Amygdala (tissue), 56 donors: ENCODE measurements at places on chromosomes 12 and 14.
A peak's percentile ranks its signal among the peaks of the same experiment; 100 is the strongest.

- no peak for DNase-seq
Observed at GRCh38 chr14:37466623-37467088, 128.4 kb downstream of the FOXA1 start.

GRCh38 chr12:40474630-40475029 is 217.6 kb upstream of the CNTN1 start:
- no peak for DNase-seq

GRCh38 chr14:102194856-102195255 is 55.2 kb downstream of the WDR20 start:
- DNase-seq = no peak

DNA sequence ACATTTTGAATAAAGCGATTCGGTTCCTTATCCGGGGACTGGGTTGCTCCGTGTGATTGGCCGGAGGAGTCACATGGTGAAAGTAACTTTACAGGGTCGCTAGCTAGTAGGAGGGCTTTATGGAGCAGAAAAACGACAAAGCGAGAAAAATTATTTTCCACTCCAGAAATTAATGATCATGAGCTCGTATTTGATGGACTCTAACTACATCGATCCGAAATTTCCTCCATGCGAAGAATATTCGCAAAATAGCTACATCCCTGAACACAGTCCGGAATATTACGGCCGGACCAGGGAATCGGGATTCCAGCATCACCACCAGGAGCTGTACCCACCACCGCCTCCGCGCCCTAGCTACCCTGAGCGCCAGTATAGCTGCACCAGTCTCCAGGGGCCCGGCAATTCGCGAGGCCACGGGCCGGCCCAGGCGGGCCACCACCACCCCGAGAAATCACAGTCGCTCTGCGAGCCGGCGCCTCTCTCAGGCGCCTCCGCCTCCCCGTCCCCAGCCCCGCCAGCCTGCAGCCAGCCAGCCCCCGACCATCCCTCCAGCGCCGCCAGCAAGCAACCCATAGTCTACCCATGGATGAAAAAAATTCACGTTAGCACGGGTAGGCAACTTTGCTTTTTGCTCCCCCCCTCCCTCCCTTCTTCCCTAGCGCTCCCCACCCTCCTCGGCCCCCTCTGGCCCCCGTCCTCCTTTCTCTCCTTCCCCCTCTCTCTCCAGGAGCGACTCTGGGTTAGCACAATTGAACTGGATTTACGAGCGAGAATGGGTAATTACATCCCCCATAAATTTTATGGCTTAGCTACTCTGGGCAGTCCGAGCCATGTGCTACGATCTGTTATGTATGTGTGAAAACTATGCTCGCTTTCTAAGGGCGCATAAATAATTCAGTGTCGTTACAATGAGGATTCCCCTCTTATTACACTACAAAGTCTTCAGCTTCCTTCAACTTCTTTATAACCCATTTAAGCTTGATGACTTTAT is at the start of gene HOXC4:
TSS of gene HOXC4 (plus strand) at position 85 of the 991 bp plus-strand sequence. CDS start at position 173, 88 bp downstream.
- no peak for DNase-seq

DNA sequence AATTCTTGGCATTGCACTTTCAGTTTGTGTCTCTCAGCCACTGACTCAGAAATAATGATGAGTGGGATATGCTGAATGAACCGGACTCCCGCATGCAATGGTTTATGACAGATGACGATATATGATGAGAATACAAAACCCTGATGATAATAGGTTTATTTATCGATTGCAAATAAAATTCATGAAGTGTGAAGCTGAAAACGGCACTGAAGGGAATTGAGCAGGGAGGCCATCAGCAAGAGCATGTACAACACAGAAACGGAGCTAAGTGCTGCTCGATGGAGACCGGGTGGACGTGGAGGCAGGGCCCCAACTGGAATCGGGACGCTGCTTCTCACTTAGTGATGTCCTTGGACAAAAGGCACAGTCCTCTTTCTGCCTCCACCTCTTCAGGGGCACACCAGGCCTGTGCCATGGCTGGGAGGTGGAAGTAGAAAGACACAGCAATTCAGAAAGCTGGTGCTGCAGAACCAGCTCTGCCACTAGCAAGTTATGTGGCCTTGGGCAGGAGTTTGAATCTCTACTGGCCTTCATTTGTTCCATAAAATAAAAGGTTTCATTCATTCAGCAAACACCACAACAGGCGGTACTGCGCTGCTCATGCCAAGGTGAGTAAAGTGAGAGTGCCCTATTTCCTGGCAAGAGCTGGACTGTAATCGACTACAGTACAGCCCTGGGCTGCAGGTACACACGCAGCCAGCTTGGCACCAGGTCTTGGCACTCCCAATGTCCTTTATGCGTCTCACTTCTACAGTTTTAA is 117.0 kb downstream of the EGLN3 start:
- no peak for DNase-seq

GRCh38 chr12:11822081-11822834 is 172.8 kb downstream of the ETV6 start:
- DNase-seq = no peak

GRCh38 chr14:83923842-83924241 is 1606.1 kb upstream of the FLRT2 start:
- no peak for DNase-seq

GRCh38 chr14:78652727-78653126 is 482.6 kb downstream of the NRXN3 start:
- DNase-seq = no peak

- no peak for DNase-seq
Observed at GRCh38 chr14:33992274-33993007, 41.6 kb upstream of the EGLN3 start.

- no peak for DNase-seq
Observed at GRCh38 chr14:54083549-54084239, 127.1 kb upstream of the BMP4 start.

DNA sequence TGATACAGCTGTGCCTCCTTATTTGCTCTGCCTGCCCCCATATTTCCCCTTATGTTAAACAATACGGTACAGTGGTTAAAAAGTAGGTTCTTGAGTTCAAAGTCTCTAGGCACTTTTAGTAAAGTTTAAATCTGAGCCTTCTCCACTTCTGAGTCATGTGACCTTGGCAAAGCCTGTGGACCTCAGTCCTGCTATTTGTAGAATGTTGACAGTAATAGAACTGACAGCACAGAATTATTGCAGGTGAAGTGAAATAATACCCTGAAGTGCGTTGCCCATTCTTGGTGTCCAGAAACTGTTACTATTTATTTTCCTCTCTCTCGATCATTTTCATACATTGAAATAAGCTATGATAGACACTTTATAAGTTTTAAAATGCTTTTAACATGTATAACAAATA is 499.7 kb downstream of the EGLN3 start:
- no peak for DNase-seq

DNA sequence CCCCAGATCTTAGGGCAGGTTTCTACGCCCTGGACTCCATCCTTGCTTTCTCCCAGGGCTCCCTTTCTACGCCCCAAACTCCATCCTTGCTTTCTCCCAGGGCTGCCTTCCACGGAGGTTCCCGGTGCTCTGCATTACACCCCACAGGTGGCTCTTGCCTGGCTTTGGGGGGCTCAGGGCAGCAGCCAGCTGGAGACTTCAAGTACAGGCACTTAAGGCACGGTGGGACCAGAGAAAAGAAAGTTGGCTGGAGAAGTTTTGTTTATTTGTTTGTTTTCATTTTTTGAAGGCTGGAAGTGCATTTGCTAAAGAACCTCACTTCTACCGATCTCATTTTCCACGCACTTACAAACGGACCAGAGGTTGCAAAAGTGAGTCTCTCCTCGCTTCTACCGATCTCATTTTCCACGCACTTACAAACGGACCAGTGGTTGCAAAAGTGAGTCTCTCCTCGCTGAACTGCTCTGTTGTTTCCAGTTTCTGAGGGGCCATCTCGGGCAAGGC is 103.8 kb upstream of the MED13L start:
- no peak for DNase-seq

DNA sequence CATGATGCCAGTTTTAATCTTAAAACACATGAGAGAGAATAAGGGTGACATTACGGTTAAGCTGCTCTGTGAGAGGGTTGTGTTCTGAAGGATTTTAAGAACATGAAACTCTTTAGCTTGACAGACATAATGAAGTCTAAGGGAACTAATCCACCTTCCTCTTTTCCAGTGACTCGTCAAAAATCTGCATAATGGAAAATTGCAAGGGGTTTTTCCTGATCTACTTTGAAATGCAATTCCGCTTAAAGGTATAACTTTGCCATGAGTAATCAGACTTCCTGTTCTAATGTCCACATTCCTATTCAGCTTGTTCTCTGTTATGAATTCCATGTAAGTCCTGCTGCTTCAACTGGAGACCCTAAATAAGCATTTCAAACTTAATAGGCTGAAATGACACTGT is at the start of gene ZNF705A:
TSS of gene ZNF705A (plus strand) at position 171 of the 400 bp plus-strand sequence. CDS start 15,611 bp downstream, outside the sequence.
- no peak for DNase-seq

DNA sequence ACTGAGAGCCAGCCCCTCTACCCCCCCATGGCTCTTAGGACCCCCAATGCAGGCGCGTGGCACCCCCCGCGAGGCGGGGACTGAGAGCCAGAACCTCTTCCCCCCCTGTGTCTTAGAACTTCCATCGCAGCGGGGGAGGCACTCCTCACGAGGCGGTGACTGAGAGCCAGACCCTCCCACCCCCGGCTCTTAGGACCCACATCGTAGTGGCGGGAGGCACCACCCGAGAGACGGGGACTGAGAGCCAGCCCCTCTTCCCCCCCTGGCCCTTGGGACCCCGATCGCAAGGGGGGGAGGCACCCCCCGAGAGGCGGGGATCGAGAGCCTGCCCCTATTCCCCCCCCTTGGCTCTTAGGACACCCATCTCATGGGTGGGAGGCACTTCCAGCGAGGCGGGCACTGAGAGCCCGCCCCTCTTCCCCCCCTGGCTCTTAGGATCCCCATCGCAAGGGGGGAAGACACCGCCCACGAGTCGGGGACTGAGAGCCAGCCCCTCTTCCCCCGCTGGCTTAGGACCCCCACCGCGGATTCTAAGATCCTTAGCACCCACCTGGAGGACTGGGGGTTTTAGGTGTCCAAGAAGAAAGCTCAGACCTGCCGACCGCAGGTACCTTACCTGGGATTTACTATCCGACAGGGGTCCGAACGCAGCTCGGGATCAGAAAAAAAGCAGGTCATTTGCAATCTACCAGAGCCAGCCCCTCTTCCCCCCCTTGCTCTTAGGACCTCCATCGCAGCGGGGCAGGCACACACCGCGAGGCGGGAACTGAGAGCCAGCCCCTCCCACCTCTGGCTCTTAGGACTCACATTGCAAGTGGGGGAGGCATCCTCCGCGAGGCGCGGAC is 44.9 kb downstream of the DDX11 start:
- DNase-seq = no peak

GRCh38 chr14:37974421-37974820 is 233.3 kb upstream of the SSTR1 start:
- DNase-seq = no peak

DNA sequence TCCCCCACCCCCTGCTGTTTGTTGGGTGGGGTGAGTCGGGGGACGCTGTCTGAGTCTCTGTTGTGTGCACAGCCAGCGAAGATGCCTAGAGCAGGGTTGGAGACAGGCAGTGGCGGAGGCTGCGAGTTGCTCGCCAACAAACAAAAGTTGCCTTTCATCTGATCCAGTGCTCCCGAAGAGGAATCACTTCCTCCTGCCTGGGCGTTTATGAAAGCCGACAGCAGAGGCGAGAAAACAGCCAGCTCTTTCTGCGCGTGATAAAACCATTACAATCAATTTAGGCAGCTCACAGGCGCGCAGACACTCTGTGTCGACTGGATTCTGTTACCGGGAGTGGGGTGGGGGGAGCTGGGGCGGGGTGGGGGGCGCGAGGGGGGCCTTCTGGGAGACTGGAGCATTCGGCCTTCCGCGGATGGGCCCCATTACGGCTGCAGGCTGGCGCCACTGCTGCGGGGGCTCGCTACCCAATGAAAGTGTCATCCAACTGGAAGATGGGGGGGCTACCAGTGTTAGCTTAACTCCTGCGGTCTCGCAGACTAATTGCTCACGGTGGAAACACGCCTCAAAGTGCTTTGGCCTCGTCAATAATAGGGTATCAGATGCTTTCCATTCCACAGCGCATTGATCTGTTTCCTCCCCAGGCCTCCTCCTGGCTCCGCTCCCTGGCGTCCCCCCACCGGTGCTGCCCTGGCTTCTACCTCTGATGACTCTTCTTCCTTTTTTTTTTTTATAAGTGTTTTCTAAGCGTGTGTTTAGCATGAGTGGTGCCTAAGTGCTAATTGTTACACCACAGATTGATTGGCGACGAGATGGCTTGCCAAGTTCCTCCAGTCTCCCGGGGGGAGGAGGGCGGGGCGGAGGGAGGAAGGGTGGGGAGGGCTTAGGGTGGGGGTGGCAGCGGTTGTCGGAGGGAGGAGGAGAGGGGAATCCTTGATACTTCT is 678.4 kb downstream of the MED13L start:
- peak; percentile 42 for DNase-seq

DNA sequence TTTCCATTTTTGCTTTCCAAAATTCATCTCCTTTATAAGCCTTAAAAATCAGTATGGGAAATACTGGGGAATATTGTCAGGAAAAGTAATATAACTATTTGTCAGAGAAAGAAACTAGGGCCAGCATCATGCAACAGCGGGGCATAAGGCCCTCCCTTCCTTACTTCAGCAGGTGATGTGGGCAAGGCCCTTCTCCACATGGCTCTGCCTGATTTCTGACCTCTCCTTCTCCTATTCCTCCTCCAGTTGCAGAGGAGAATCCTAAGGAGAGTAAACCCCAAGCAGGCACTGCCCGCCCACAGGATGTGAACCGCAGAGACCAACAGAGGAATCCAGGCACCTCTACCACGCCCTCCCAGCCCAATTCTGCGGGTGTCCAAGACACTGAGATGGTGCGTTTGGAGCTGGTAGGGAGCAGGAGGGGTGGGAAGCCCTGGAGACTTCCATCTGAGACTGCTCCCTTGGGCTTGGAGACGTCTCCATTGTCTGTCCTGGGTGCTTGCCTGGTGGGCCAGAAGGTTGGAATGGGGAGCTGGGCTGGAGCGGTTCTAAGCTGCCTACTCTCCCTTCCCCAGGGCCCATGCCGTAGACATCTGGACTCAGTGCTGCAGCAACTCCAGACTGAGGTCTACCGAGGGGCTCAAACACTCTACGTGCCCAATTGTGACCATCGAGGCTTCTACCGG is 2.7 kb upstream of the SOAT2 start:
- DNase-seq = no peak

GRCh38 chr14:34078117-34078743 is 127.4 kb upstream of the EGLN3 start:
- DNase-seq = no peak

DNA sequence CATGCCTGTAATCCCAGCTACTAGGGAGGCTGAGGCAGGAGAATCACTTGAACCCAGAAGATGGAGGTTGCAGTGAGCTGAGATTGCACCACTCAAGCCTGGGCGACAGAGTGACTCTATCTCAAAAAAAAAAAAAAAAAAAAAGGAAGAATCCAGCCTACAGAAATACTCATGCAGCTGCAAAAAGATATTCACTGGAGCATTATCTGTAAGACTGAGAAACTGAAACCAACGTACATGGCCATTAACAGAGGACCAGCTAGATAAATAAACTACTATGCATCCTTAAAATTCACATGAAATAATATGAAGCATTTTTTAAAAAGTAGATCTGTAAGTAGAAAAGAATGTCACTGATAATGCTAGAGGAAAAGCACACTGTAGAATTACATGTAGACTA is 3.5 kb downstream of the SLC7A7 start:
- no peak for DNase-seq

GRCh38 chr12:57904848-57905811 is 36.2 kb upstream of the ATP23 start:
- peak; percentile 68 for DNase-seq
